Stimulated activated naive CD4-positive, alpha-beta T cell treated with Interleukin-2 at 50 U/mL for 16 hours (primary cell): ENCODE measurements at places on chromosomes 2 and 18.
A peak's percentile ranks its signal among the peaks of the same experiment; 100 is the strongest.

GRCh38 chr2:149184991-149185390 is 145.4 kb upstream of the LYPD6 start:
- DNase-seq: no peak

DNA sequence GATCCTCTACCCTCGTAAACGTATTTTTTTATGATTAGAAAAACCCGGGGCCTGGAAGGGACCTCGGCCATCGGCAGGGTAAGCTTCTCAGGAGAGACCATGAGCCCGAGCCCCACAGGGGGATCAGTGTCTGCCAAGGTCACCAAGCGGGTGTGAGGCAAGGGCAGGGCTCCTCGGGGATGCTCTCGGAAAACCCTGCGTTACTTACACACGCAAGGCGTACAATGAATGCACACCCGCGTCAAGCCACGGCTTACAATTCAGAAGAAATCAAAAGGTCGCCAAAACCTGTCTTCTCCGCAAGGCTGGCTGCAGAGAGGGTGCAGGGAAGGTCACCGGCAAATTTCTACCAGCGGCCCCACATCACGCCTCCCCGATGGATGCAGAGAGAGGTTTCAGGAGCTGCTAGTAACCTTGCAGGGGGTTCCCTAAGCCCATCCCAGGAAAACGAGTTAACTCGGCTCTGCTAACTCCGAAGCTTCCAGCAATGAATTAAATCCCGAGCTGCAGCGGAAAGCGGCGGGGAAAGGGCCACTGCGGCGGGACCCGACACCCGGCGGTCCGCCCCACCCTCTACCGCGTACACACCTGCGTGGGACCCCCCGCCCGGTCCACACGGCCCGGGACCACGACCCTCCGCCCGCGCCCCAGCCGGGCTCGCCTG is 638 bp downstream of the ST3GAL5 start:
- peak; percentile 37 for DNase-seq

- DNase-seq: no peak
Observed at GRCh38 chr18:40877096-40877495, 1077.9 kb upstream of the PIK3C3 start.

GRCh38 chr18:25976554-25976953 is 113.9 kb downstream of the SS18 start:
- DNase-seq: no peak
